ENCODE measurements at places on chromosomes 3 and 15.

- no peak for DNase-seq
These were observed 51.9 kb downstream of the PBRM1 start for GRCh38 chr3:52633786-52634185.

DNA sequence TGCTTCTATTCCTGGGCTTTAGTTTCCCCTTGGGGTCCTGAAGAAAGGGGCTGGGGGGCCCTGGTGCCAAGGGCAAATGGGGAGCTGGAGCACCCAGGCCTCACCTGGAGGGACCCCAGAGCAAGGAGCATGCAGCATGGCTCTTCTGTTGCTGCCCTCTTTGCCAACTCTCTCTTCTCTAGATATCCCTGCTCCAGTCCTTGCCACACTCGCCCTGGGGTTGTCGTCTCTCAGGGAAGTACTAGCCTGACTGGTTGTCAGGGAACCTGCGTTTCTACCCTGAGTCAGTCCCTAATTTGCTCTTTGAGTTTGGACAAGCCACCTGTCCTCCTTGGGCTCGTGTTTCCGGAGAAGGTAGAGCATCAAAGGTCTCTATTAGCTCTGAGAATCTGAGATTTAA, 63.7 kb upstream of the UBE2Q2 start:
- no peak for DNase-seq

- DNase-seq = no peak
These were observed 28.1 kb upstream of the CD200R1L start for GRCh38 chr3:112874725-112875124.

- no peak for DNase-seq
These were observed 57.2 kb downstream of the THBS1 start for GRCh38 chr15:39638041-39638440.

DNA sequence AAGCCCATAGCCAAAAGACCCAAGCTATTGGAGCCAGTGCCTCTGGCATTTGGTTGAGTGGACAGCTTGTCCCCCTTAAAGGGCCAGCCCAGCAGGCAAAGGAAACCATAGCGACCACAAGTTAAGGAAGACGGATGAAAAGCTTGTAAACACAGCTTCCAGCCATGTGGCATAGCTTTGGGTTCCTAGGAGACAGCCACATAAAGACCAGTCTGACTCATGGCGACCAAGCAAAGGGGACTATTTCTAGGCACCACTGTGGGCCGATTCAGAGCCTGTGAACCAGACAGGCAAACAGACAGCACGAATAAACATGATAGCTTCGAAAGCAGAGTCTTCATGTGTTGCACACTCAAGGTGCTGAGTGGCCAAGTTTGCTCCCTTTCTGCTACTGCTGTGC, 30.5 kb upstream of the SRGAP3 start:
- DNase-seq = no peak

DNA sequence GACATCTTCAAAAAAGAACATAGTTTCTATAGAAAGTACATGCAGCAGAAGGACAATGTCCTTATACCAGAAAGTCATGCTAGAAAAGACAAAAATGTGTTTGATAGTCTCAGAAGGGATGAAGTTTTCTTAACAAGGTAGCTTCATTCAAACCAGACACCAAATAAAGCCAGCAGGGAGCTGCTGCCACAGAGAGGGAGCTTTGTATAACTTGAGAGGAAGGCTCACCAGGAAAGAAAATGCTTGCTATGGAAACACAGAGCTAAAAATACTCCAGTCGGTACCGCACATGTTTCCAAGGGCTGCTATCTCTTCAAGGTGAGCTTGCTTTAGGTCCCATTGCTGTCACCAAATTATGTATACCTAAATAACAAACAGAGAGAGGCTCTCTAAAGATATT, 1074.8 kb upstream of the ALCAM start:
- no peak for DNase-seq

GRCh38 chr3:69925506-69925905, 74.0 kb upstream of the SAMMSON start:
- no peak for DNase-seq

- no peak for DNase-seq
These were observed 51.9 kb downstream of the IQGAP1 start for GRCh38 chr15:90439946-90440345.

GRCh38 chr15:70375006-70375431, 277.3 kb upstream of the TLE3 start:
- no peak for DNase-seq
